ENCODE measurements at places on chromosomes 2 and 18.

DNA sequence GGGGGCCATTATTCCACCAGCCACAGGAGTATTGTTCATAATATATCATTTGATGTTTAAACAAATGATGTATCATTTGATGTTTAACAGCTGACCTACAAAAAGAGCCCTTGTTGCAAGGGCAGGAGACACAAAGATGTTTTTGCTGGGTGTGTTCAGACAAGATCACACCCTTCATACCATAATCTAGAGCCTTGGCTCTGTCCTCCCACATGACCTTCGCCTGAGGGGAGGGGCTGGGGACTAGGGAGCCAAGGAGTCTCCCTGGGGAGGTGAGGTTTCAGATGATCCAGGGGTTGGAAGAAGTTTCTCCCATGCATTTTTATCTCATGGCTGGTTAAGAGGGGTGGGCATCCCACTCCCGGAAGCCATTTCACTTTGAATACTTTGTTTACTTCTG lies 33.5 kb downstream of the CDC42EP3 start:
- DNase-seq, result no peak

- DNase-seq, result no peak
These were observed 1.6 kb upstream of the GPR45 start for GRCh38 chr2:105239924-105240323.

GRCh38 chr2:15890936-15891905 lies 49.1 kb upstream of the MYCN start:
- DNase-seq, result no peak

- no peak for DNase-seq
These were observed 250.3 kb downstream of the NRXN1 start for GRCh38 chr2:50781646-50782045.

GRCh38 chr2:20224716-20225293 lies at the start of gene SDC1:
Gene SDC1 (minus strand): TSS chr2:20225130. CDS start chr2:20224867, 263 bp downstream.
- DNase-seq, result no peak

DNA sequence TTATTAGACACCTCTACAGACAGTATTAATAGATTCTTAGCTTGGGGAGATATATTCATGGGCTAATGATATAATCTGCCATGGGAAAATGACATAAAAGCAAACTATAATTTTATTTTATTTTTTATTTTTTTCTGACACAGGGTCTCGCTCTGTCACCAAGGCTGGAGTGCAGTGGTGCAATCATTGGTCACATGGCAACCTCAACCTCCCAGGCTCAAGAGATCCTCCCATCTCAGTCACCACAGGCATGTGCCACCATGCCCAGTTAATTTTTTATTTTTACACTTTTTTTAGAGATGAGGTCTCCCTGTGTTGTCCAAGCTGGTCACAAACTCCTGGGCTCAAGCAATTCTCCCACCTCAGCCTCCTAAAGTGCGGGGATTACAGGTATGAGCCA lies 39.3 kb downstream of the RTN4 start:
- no peak for DNase-seq

DNA sequence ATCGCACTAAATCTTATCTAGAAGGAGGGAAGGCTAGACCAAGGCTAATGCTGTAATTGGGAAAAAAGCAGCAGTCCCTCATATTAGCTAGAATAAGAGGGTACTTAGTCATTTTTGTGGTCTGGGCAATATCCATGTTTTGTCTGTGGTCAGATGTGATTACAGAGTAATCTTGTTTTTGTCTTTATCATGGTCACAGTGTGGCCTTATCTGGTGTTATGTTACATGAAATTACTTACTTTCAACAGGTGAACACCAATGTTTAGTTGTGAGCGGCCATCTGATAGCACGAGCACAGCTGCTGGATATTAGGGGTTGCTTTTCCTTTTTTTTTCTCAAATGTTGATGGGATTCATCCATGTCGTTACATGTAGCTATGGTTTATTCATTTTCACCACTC lies 23.7 kb upstream of the PLEKHM3 start:
- DNase-seq, result no peak

- no peak for DNase-seq
These were observed 16.2 kb downstream of the SERPINB13 start for GRCh38 chr18:63603355-63603754.

DNA sequence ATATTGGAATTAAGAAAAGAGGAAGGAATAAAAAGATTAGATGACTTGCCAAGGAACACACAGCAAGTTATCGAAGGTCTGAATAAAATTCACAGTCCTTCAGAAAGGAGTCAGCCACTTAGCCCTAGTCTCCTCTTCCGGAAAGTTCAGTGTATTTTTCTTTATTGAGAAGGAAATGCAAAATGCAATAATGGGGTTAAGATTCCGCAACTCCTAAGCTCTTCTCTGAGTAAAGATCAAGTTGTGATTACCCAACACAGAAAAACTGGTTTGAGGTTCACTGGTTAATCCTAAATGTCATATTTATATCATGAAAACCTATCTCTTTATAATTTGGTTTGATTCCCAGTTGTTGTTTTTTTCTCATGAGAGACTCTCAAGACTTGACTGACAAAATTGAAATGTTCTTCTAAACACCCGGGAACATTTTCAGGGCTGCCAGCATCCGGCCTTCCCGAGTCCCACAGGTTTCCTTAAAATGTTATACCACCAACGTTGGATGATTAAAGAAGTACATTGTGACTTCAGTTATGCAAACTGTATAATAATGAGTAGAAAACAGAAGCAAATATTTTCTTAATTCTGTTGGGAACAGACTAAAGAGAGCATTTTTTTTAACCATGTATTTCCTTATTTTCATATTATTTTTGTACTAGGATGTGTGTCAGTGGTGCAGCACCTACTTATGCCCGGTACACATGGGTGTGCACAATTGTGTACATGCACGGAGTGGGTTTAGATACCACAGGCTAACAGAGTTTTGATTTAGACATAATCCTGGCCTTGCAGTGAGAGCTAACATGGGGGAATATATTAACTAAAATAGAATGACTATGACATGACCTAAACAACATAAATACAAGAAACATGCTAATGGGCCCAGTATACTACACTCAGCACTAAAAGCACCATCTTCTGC lies 100.2 kb downstream of the STK39 start:
- no peak for DNase-seq

- DNase-seq, result no peak
These were observed 8.8 kb downstream of the ODC1 start for GRCh38 chr2:10439185-10439879.

DNA sequence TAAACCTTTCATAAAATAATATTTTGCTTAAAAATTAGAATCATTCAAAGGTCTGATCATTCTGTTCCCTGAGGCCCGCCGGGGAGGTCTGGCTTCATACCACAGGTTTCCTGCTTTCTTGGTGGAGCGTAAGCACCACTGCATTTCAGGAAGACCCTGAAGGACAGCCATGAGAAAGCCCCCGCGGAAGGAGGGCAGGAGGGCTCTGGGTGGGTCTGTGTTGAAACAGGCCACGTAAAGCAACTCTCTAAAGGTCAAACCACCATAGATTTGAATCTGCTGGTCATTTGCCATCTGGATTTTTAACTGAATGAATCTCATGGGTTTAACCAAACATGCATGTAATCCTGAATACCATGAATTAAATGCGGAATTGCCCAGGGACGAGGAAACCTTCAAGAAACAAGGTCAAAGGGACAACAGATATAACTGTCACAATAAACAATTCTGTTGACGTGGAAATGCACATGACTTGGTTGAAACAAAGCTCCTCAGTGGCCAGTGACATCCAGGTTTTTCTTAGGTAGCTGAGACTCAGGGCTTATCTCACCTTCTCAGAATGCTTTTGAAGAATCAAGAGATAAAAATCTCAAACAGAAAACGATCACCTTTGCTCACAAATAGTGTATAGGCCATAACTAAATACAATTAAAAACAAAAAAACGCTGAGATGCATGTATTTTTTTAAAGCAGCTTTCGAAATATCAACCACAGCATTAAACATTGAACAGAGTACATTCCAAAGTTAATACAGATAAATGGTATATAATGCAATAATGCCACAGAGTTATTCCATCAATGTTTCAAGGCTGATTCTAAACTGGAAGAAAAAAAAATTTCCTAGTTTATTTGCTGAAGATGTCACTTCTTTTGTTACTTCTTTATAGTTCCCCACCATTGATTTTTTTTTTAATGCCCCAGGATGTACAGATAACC lies 193.2 kb downstream of the BCL2 start:
- DNase-seq, result no peak

DNA sequence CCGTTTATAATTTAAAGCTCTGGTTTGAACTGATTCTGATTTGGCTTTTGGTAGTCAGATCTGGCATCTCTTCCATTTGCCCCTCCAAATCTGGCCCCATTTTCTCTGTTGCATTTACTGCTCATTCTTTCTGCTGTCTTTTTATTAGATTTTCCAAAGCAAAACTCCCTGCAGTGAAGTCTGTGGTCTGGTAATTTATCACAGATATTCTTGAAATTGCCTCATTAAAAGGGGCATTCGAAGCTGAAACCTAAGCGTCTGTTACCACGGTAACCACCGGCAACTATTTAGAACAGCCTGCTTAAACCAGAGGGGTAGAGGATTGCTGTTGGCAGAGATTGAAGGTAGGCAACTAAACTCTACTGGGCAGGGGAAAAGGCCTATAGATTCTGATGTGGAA lies 111.5 kb upstream of the UPP2 start:
- DNase-seq, result no peak

DNA sequence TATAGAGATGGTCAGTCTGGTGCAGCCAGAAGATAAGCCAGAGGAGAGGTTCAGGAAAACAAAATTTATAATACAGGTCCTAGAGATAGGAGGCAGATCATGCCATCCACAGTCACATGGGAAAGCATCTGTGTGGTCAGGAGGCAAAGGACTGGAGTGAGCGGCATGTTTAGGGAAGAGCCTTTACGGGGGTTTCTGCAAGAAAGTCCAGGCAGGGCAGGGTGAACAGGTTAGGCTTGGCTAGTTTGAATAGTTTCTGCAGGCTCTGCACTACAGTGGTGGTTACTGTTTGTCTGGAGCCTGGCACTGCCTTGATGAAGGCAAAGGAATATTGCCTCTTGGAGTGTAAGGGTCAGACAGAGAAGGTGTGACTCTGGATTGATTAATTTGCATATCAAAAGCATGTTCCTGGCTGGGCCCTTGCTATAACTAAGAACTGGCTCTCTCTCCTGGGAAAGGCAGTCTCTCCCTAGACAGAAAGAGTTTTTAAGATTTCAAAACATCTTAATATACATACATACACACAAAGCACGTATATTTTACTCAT lies 1034.7 kb upstream of the CHAC2 start:
- no peak for DNase-seq

DNA sequence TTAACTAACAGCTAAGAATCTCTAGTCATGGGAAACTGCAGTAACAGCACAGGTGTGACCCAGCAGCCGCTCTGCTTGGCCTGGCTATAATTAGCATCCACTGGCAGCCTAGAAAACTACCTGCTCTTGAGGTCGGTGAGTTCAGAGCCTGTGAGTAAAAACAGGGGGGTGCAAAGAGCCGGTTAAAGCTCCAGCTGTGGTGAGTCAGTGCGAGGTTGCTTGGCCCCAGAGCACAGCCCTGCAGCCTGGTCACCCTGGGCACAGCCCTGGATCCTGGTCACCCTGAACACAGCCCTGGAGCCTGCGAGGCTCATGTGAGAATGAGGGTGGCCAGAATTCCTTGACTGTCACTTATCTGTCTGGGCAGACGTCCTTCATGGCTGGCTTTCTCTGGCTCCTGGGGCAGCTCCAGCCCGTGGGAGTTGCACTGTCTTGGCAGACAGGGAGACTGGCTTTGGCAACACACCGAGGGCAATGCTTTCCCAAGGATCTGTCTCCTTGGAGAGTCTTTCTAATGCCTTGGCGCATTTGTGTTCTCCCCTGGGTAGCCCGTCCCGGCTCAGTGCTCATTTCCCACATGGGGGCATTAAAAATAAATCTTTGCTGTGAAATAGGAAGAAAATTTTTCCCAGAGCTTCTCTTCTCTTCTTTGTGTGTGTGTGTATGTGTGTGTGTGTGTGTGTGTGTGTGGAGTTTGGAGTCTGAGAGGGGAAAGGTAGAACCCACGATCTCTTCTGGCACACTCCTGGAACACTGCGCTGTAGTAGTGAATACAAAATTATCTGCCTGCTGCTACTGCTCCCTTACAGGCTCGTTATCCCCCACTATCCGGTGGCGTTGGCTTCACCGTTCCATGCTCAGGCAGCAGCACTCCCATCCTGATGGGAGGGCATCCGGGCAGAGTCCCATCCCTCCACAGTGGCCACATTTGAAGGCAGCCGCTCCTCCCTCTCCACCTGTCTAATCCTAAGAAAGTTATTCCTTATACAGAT lies 250.2 kb upstream of the MEX3C start:
- DNase-seq, result no peak

- DNase-seq, result peak; percentile 40
These were observed 811 bp downstream of the ADD2 start for GRCh38 chr2:70767079-70767698.

GRCh38 chr2:158756976-158757375 lies 38.1 kb upstream of the DAPL1 start:
- DNase-seq, result no peak

- DNase-seq, result no peak
These were observed 113.0 kb upstream of the MAPRE2 start for GRCh38 chr18:34928088-34928753.

DNA sequence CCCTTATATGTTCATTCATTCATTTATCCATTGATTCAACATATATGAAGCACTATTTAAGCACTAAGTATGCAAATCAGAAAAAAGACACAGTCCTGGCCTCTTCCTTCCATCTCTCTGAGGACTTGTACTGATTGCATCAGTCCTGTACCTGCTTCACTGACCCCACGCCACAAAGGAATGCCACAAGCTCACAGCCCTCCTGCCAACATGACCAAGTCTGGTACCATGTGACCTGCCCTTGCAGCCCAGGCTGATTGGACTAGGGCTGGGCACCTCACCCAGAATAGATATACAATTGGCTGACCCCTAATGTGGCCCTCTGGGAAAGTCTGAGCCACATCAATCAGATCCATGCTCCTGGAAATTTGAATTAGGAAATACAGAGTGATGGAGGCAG lies 196.6 kb downstream of the AGPS start:
- DNase-seq, result no peak

DNA sequence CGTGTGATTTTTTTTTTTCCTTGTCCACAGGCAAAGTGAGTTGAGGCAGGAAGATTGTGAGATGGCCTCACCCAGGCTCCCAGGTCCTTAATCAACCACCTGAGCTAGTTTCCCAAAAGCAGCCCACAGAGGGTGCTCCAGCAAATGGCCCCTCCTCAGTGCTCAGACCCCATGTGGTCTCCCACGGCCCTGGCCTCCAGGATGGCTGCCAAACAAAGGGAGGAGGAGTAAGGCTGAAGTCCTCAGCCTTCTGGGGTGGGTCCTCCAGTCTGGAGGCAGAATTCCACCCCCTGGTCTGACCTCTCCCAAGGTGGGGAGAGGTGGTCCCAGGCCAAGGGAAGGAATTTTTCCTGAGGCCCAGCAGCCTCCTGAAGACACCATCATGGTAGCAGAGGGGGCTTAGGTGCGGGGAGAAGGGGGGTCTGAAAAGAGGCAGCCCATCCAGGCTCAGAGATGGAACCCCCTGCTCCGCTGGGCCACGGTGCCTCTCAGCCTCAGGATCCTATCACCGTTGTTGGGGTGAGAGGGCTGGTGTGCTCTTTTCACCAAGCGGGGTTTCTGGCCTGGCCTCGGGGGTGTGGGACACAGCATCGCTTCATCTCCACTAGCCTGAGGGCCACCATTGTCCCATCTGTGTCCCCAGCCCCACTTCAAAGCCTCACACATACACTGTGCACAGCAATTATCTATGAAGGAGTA lies 2.3 kb downstream of the NGEF start:
- no peak for DNase-seq

- peak; percentile 74 for DNase-seq
These were observed 515.8 kb downstream of the GALR1 start for GRCh38 chr18:77765468-77765867.

GRCh38 chr2:68989035-68989434 lies 14.6 kb downstream of the GKN1 start:
- no peak for DNase-seq

GRCh38 chr18:11514267-11514666 lies 95.1 kb upstream of the SLC35G4 start:
- DNase-seq, result no peak
